ENCODE measurements at places on chromosomes 3 and 15.

- no peak for DNase-seq
Observed at GRCh38 chr3:16103472-16103871, 71.0 kb upstream of the GALNT15 start.

GRCh38 chr3:102192575-102192974 lies 242.2 kb upstream of the ZPLD1 start:
- no peak for DNase-seq

DNA sequence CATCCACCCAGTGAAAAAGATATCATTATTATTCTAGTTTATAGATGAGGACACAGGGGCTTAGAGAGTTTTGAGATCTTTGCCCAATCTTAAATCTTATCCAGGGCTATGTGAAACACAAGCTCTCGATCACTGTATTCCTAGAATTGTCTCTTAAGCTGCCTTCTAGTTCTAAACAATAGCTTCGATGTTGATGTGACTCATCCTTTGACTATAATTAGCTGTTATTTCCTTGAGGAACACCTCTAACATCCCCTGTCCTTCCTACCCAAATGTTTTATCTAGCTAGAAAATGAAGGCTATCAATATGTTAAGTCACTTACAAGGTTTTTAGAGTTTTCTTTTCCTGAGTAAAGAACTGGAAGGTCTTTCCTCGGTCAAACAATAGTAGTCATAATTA lies 83.1 kb upstream of the STAC start:
- no peak for DNase-seq

- no peak for DNase-seq
Observed at GRCh38 chr3:46143951-46144473, 64.1 kb downstream of the CCR1 start.

DNA sequence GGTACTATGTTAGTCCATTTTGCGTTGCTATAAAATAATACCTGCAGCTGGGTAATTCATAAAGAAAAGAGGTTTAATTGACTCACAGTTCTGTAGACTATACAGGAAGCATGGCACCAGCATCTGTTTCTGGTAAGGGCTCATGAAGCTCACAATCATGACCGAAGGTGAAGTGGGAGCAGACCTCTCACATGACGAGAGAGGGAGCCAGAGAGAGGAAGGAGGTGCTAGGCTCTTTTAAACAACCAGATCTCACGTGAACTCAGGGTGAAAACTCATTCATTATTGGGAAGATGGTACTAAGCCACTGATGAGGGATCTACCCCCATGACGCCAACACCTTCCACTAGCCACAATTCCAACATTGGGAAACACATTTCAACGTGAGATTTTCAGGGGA lies 301.7 kb upstream of the MDFIC2 start:
- DNase-seq = no peak

GRCh38 chr3:158718490-158719170 lies 13.6 kb downstream of the RARRES1 start:
- DNase-seq = no peak

DNA sequence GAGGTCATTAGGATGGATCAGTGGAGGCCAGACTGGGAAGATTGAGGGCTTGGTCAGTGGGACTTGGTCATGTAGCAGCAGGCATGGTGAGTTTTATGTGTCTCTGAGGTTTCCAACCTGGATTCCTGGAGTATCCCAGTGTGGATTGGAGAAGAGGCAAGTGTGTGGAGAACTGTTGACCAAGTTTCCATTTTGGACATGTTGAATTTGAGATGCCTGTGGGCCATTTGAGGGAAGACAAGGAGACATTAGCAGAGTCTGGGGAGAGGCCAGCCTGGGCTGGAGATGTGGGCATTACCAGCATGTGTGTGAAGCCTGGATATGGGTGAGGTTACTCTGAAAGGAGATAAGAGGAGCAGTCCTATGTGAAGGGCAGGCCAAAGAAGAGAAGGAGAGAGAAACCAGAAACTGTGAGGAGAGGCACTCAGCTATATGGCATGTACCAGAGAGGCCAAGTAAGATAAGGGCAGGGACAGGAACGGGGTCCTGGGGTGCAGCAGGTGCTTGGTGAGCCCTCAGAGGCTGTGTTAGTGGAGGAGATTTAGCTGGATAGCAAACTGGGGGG lies 4.3 kb downstream of the SLC25A38 start:
- no peak for DNase-seq
